ENCODE measurements at places on chromosomes 16 and 17. TPM values are rescaled to one million over a fixed set of nuclear protein-coding genes. Genes with fewer than 3 reads are reported as not detected.

DNA sequence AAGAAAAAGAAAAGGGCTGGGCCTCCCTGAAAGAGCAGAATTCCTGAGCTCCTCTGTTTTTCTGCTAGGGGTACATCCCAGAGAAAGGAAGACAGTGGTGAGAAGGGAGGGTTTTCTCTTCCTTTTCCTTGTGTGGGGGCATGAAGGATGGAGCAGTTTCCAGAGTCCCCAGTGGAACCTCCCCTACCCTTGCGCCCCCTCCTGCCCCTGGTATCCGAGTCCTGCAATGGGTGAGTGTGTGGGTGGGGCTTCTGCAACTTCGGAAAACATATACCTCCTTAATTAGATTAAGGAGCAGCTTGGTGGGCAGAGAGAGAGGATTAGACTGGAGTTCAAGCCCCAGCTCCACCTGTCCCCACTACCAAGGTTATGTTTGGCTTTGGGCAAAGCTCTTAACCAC lies 5.4 kb upstream of the GIP start:
- DNase-seq, result no peak

- no peak for DNase-seq
Observed at GRCh38 chr16:28193530-28194423, 18.0 kb downstream of the XPO6 start.

GRCh38 chr17:1783271-1783670 lies 21.4 kb downstream of the SERPINF1 start:
- no peak for DNase-seq

- no peak for DNase-seq
Observed at GRCh38 chr17:16215002-16215272, 397 bp downstream of the NCOR1 start.

- DNase-seq, result no peak
Observed at GRCh38 chr16:78240459-78241222, 141.2 kb downstream of the WWOX start.

DNA sequence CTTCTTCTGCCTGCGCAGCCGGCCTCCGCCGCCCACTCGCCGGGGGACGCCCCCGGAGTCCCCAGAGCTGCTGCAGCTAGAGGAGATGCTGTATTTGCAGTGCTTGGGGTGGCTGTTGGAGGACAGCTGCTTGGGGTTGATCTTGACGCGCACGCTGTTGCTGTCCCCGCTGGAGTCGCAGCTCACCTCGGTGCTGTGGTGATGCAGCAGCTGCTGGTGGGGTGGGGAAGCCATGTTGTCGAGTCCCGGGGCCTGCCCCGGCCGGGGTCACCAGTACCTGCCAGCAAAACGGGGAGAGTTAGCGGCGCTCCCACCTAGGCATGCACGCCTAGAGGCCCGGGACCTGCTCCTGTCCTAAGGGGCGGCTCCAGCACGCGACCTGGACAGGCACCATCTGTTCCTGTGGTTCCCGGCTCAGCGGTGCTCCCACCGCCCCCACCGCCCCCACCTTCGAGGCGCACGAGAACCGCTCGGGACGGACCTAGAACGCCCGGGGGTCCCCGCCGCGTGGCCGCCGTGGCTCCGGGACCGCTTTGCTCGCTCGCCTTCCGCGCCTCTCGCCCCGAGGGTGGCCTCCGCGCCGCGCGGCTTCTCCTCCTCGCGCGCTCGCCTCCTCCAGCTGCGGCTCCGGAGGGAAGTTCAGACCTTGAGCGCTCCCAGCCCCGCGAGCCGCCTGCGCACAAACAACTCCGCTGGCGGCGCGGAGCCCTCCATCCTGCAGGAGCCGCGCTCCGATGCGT lies 863 bp downstream of the ADCY9 start:
- peak; percentile 32 for DNase-seq

- DNase-seq, result no peak
Observed at GRCh38 chr17:30950189-30950588, 20.6 kb upstream of the RNF135 start.

DNA sequence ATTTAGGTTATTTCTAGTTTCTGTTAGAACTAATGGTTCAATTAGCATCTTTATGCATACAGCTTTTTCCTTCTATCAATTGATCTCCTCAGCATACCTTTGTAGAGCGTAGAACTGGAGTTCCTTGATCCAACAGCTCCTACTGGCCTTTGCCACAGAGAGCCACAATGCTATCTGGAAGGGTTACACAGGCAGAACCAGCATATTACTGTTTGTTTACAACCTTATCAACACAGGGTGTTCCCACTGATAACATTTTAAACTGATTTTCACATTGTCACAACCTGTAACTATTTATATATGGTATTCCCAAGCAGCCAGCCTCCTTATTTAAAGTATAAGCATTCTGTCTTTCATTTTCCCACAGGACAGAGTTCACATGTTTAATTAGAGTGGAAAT lies 382.2 kb downstream of the MAF start:
- no peak for DNase-seq

GRCh38 chr16:2212362-2213324 lies 2.0 kb upstream of the BRICD5 start:
- no peak for DNase-seq

DNA sequence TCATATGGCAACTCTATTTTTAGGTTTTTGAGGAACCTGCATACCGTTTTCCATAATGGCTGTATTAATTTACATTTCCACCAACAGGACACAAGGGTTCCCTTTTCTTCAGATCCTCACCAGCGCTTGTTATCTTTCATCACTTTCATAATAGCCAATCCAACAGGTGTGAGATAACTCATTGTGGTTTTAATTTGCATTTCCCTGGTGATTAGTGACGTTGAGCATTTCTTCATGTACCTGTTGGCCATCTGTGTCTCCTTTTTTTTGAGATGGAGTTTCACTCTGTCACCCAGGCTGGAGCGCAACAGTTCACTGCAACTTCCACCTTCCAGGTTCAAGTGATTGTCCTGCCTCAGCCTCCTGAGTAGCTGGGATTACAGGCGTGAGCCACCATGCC lies 36.2 kb upstream of the ABCC3 start:
- DNase-seq, result no peak

GRCh38 chr17:74332017-74332650 lies 6.1 kb downstream of the KIF19 start:
- no peak for DNase-seq

- no peak for DNase-seq
Observed at GRCh38 chr17:50611634-50612033, 23.0 kb upstream of the ABCC3 start.

Gene TMC5
- total RNA-seq, result 0.43 TPM

Gene MEIOB
- total RNA-seq, result 2.5 TPM

Gene G6PC1
- total RNA-seq, result not detected

Gene SLC5A11
- not detected for total RNA-seq

Gene TBC1D3I
- not detected for total RNA-seq

Measured in NCI-H460 (cell line).